CD4-positive, CD25-positive, alpha-beta regulatory T cell (primary cell): ENCODE measurements at places on chromosomes 1 and 21. TPM values are rescaled to one million over a fixed set of nuclear protein-coding genes. Genes with fewer than 3 reads are reported as not detected.

DNA sequence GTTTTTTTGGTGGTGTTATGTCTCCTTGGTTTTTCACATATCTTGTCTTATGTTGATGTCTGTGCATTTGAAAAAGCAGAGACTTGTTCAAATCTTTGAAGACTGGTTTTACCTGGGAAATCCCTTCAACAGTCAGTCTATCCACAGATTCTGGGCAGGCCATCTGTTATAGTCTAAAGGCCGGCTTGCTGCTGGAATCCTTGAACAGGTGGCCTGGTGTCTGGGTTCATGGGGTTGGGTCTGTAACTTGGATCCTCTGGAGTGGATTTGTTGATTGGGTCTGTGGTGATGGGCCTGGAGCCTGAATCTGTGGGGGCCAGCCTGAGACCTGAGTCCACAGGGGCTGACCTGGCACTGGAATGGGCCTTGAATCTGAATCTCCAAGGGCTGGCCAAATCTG is 12.2 kb downstream of the LORICRIN start:
- no peak overlapping the region for H3K4me3 ChIP-seq
- H3K4me1 ChIP-seq = no peaks in the 10 kb centered on the region
- no peak for DNase-seq
- peaks cover 4% of the 10 kb centered on the region for H3K27me3 ChIP-seq
- no peak overlapping the region for H3K27ac ChIP-seq
- H3K36me3 ChIP-seq = no peaks in the 10 kb centered on the region

The CLCA4 gene
- total RNA-seq = not detected

GRCh38 chr1:67685558-67686266 is 711 bp downstream of the GADD45A start:
- H3K27me3 ChIP-seq = no peaks in the 10 kb centered on the region
- H3K36me3 ChIP-seq = peaks cover 4% of the 10 kb centered on the region
- peak; percentile 76 for DNase-seq

The AGRN gene
- 4.2 TPM for total RNA-seq

DNA sequence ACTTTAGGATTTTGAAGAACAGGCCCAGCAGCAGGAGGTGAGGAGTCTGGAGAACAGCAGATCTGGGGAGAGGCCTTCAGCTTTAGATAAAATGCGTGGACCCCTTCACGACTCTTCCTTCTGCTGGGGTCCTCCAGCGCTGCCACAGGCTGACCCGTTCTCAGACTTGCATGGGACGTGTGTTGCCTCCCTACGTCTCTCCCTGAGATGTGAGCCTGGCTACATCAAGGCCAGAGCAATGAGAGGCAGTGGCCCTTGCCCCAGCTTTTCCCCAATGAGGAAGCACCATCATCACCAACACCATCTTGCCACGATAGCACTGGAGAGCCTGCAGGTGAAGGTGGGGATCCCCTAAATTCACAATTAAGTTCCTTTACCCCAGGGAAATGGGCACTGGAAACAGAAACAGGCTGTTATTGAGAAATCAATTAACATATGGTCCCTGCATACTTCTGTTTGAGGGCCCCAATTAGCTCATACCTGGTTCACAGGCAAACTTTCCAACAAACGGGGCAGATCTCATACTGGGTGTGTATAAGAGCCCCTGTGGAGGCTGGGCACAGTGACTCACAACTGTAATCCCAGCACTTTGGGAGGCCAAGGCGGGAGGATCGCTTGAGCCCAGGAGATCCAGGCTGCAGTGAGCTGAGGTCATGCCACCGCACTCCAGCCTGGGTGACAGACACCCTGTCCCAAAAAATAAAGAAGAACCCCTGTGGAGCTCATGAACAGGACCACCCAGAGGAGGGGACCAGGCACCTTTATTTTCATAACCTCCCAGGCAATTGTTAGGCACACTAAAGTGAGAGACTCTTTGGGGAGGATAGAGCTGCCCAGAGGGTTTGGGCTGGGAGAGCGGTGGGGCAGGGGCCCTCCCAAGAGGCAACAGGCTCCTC is 12.1 kb upstream of the ADAMTSL4 start:
- no peak overlapping the region for H3K4me3 ChIP-seq
- DNase-seq = no peak
- H3K4me1 ChIP-seq = no peaks in the 10 kb centered on the region
- no peaks in the 10 kb centered on the region for H3K36me3 ChIP-seq

DNA sequence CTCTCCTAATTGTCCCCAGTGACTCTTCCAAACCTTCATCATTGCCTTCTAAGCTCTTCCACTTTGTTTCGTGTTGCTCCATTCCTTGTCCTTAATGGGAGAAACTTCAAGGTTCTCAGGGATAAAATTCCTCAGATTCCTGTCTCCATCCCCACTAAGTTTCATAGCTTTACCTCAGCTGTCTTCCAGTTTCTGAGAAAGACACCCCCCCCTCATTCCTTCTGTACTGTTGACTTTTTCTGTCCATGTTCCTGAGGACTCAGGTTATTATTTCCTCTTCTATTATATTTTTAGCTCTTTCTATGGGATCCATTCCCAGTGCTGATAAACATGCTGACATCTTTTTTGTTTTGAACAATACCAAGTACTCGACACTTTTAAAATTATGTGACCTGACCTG is 215.3 kb upstream of the PTGFR start:
- H3K4me1 ChIP-seq = no peaks in the 10 kb centered on the region
- H3K27ac ChIP-seq = no peak overlapping the region
- no peak for DNase-seq
- H3K36me3 ChIP-seq = no peaks in the 10 kb centered on the region

DNA sequence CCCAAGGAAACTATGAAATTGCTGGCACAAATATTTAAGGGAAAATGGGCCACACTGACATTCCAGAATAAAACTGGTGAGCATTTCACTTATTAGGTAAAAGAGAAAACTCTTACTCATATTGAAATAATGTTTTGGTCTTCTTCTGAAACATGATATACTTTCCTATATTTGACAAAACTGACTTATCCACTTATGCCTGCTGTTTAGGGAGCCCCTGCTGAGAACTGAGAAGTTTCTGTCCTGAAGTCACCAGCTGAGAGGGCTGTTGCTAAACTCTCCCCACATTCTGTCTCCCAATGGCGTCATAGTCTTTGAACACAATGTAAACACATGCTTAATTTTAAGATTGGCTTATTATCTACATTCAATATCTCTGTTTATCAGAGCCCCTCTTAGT is 46.8 kb upstream of the ZC3H11B start:
- no peaks in the 10 kb centered on the region for H3K36me3 ChIP-seq
- H3K27me3 ChIP-seq = no peaks in the 10 kb centered on the region
- H3K4me1 ChIP-seq = no peaks in the 10 kb centered on the region
- no peak overlapping the region for H3K4me3 ChIP-seq

GRCh38 chr1:97787231-97787630 is 133.6 kb downstream of the DPYD start:
- no peak for DNase-seq
- no peaks in the 10 kb centered on the region for H3K27me3 ChIP-seq
- no peak overlapping the region for H3K27ac ChIP-seq
- no peak overlapping the region for H3K4me3 ChIP-seq
- peaks cover 23% of the 10 kb centered on the region for H3K4me1 ChIP-seq
- H3K36me3 ChIP-seq = peaks cover 4% of the 10 kb centered on the region

The HIVEP3 gene
- 17.2 TPM for total RNA-seq

DNA sequence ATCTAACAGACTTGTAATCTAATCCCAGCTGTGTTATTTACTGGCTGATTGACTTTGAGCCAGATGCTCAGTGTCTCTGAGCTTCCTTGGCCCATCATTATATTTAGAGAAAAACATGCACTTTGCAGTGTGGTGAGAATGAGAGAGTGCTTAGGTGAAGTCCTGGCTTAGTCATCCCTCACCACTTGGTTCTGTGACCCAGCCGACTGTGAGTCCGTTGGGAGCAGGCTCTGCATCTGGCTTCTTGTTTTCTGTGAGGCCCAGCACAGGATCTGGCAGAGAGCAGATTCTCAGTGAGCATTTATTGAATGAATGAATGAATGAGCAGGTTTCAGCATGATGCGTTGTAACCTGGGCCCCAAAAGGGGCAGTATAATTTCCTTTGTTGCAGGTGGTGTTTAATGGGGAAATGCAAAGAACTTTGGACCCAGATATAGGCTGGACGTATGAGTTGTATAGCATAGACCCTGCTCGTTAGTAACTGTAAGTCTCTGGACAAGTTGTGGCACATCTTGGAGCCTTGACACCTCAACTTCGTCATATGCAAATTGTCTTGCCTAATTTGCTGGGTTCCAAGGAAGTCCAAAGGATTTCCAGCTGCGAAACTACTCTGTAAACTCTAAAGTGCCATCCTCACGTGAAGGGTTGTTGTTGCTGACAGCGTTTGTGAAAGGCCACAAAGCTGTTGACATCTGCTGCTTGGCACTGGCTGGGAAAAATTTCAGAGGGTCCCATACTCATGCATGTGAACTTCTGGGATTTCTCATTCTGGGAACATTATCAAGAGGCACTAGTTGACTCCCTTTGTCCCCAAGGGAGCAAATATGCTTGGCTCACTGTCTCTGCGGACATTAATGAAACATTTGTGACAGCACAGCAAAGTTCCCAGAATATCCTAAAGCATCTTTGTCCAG is 138.8 kb upstream of the USP24 start:
- H3K36me3 ChIP-seq = no peaks in the 10 kb centered on the region
- H3K27me3 ChIP-seq = peaks cover 4% of the 10 kb centered on the region
- no peak for DNase-seq
- no peak overlapping the region for H3K4me3 ChIP-seq

The WDR26 gene
- total RNA-seq = 209 TPM

DNA sequence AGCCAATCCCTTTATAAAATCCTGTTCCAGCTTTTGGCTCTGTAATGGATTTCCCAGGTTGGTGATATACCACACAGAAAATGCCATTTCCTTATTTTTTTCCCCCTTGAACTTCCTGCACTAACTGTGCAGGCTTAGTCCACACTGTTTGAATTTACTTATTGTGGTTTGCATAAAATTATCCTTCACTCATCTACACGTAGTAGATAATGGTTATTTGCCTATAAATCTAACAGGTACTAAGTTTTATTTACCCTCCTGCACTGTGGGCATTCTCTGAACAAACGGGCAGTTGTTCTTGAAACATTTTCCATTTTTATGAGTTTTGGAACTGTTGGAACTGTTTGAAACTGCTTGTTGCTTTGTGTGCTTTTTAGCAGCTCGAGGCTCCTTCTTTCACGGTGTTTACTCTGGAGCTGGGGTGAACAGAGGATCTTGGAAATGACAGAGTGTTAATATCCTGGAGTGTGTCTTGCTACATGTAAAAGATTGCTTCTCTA is 23.0 kb upstream of the KIFAP3 start:
- peaks cover 15% of the 10 kb centered on the region for H3K27me3 ChIP-seq
- H3K4me1 ChIP-seq = no peaks in the 10 kb centered on the region
- no peaks in the 10 kb centered on the region for H3K36me3 ChIP-seq
- H3K27ac ChIP-seq = no peak overlapping the region
- H3K4me3 ChIP-seq = no peak overlapping the region

DNA sequence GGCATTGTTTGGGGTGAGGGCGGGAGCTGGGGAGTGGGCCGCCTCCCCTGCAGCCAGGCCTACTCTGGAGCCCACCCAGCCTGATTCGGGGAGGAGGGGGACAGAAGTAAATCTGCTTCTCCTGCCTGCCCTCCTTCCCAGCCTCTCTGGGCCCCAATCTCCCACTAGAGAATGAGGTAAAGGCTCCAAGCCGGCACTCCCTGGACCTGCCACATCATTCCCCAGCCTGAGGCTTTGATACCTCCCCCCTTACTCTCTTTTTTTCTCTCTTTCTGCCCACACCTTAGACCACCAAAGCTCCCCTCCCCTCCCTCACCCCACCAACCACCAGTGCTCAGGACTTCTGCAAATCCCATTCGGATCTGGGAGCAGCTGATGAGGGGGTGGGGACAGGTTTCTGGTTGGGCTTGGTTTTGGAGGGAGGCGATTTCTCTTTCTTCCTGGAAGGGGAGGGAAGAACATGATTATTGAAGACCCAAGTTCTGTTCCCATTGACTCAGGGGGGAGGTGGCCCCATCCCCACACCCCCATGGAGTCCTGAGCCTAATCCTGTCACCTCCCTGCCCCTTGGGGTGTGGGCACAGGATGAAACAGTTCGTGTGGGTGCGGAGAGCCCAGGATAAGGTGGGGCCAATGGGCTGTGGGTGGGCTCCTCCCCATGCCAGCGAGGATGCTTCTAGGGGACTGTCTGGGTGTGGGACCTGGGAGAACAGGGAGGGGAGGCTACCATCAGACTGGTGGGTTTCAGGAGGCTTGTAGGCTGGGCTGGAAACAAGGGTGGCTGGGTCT is 1.3 kb downstream of the MAP7D1 start:
- peaks cover 72% of the 10 kb centered on the region for H3K4me1 ChIP-seq
- no peak for DNase-seq
- H3K27ac ChIP-seq = peak overlapping the region; percentile 88
- H3K36me3 ChIP-seq = no peaks in the 10 kb centered on the region

The MAB21L3 gene
- total RNA-seq = not detected

DNA sequence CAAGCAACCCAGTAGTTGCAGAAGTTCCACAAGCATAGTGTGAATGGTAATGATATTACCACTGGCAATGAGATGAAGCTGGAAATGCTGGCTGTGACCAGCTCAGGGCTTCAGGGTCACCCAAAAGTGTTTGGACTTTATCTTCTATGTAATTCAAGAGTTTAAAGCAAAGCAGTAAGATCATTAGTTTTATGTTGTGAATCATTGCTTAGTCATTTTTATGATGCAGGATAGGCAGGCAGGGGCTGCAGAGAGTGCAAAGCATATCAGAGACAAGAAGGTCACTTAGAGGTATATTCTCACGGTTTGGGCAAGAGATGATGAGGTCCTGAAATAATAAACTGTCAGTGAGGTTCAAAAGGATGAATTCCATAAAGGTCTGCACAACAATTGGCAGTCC is 147.4 kb downstream of the OLFM3 start:
- DNase-seq = no peak
- H3K36me3 ChIP-seq = no peaks in the 10 kb centered on the region
- no peak overlapping the region for H3K4me3 ChIP-seq
- H3K27me3 ChIP-seq = no peaks in the 10 kb centered on the region

DNA sequence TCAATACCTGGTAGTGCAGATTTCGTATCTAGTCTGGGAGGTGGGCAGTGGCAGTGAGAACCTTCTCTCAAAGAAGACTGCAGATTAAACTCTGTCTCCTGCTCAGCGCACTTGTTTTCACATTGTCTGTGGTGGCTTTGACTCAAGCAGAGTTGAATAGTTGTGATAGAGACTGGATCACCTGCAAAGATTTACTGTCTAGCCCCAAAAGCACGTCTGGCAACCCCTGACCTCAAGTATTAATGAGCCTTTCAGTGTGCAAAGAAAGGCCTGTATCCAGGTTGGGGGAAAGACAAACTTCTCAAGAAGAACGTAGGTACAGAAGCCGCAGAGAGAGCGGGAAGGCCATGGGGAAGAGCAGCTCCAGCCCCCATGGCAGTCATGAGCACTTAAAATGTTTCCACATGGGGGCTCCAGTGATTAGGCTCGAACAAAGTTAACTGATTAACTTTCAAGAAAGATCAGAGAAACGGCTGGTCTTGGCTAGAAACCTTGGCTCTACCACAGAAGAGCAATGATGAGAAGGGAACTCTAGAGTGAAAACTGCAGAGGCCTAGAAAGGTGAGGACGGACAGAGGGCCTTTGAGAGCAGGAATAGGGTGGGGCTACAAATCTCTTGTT is 15.2 kb downstream of the HENMT1 start:
- DNase-seq = peak; percentile 26
- no peaks in the 10 kb centered on the region for H3K27me3 ChIP-seq
- H3K4me1 ChIP-seq = peaks cover 48% of the 10 kb centered on the region
- H3K4me3 ChIP-seq = peak overlapping the region; percentile 67
- peak overlapping the region; percentile 80 for H3K27ac ChIP-seq

- DNase-seq = no peak
- peaks cover 81% of the 10 kb centered on the region for H3K36me3 ChIP-seq
- peak overlapping the region; percentile 30 for H3K27ac ChIP-seq
- no peak overlapping the region for H3K4me3 ChIP-seq
Observed at GRCh38 chr21:44079446-44079845, 27.8 kb upstream of the PWP2 start.
